ENCODE measurements at places on chromosomes 4 and X.

- no peak for DNase-seq
Observed at GRCh38 chr4:6969826-6970800, 60.5 kb downstream of the TBC1D14 start.

- DNase-seq, result no peak
Observed at GRCh38 chr4:53132132-53132891, 233.5 kb downstream of the SCFD2 start.

DNA sequence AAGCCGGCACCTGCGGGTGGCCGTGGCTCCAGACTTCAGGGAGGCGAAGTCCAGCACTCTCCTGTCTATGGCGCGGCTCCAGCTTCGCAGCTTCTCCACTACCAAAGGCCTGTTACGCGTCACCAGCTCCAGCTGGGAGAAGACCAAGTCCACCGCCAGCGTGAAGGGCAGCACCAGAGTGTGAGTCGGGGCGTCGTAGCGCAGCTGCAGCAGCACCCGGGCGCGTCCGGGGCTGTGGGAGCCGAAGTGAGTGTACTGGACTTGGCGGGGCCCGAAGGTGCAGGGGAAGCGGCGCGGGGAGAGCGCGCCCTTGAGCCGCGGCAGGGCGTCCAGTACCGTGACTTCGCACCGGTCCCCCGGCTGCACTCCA lies 444 bp downstream of the FREM3 start:
- DNase-seq, result no peak

GRCh38 chrX:56798866-56799758 lies 70.1 kb downstream of the NBDY start:
- no peak for DNase-seq

- DNase-seq, result no peak
Observed at GRCh38 chr4:169846396-169846795, 88.7 kb upstream of the HPF1 start.

DNA sequence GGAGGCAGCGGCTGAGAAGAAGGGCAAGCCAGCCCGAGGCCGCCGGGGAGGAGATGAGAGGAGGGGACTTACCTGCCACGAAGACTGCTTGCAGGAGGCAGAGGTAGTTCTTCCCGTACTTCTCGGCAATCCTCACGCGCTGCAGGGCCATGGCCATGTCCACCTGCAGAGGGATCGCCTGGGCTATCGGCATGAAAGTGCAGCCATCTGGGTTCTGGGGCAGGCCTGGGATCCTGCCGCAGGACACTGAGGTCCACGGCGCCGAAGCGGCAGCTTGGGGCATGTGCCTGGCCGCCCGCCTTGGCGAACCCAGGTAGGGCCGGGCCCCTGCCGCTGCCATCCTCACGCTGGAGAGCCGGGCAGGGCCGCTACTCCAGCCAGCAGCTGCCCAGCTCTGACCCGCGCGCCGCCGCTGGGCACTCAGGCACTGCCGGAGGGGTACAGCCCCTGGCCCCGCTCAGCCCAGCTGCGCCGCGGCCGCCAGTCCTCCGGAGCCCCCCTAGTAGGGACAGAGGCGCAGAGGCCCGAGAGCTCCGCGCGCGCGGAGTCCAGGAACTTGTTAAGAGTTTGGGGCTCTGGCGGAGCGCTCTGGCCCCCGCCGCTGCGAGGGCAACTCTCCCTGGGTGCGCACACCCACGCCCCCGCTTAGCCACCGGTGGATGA lies 16.0 kb downstream of the MCF2 start:
- no peak for DNase-seq

GRCh38 chr4:94714365-94715160 lies 43.2 kb upstream of the BMPR1B start:
- DNase-seq, result no peak

DNA sequence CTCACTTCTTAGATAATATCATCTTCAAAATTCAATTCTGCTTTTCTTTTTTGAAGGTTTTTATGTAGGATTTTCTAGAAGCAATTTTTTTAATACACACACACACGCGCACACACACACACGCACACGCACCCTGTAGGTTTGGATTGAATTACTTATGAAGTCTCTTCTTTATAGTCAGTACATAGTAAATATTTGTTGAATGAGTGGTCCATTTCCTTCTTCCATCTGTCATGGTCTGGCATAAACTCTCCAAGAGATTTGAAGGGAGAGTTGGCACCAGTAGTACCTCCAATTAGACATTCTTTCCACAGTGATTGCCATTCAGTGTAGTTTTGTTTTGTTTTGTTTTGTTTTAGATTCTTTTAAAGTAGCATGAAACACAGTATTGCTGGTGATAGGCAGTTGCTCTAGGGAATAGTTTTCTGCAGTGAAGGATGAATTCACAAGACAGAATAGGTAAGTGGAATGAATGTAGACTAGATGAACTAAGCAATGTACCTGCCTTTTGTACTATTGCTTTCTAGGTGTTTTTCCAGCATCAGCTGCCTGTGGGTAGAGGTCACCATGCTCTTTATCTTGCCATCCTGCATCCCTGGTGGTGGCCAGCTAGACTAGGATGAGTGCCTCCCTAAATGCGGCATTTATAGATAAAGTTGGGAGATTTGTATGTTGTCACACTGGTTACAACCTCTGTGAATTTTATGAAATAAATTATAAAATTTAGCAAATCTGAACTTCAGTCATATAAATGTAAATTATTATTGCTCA lies 20.5 kb downstream of the PDLIM5 start:
- no peak for DNase-seq

GRCh38 chr4:163540448-163540847 lies 46.0 kb downstream of the TMA16 start:
- no peak for DNase-seq

DNA sequence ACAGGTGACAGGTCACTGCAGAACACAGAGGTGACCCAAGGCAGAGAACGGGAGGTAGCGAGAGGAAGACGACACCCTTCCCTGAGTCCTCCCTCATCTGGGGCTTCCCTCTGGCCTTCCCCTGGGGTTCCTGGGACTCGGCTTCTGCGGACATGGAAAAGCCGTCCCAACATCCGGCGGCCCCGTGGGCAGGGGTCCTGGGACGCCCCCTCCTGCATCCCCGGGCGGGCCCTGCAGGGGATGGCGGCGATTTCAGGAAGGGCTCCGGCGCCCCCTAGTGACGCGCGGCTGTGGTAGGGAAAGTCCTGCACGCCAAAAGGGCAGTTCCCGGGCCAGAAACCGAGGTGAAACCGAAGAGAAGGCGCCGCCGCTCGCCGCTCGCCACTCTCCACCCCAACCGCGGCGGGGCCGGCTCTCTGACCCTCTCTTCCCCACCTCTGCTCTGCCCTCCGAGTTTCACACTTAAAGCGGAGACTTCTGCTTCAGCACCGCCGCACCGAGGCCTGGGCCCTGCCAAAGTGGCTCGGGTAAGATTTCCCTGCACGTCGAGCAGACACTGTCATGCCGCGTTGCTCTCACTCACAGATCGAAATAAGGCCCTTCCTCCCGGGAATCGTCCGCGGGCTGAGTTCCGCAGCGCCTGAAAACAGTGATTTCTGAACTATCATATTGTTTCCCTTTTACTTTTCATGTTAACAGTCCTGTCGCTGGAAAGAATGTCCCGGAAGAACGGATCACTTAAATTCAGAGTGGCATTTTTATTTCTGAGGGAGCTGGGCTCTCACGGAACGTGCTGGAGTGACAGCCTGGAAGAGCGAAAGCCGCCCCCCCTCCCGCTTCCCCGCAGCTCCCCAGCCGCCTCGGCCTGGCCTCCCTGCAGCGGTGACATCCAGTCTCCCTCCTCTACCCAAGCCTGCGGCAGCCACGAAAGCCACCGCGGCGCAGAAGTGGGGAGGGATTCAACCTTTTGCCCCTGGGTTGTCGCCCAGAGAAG lies 110.6 kb downstream of the DCTD start:
- peak; percentile 74 for DNase-seq

Data from K562 (cell line).